SJSA1 (cell line): ENCODE measurements at places on chromosomes 2 and 18.

GRCh38 chr2:19865151-19865550 lies 36.6 kb downstream of the TTC32 start:
- DNase-seq: no peak

DNA sequence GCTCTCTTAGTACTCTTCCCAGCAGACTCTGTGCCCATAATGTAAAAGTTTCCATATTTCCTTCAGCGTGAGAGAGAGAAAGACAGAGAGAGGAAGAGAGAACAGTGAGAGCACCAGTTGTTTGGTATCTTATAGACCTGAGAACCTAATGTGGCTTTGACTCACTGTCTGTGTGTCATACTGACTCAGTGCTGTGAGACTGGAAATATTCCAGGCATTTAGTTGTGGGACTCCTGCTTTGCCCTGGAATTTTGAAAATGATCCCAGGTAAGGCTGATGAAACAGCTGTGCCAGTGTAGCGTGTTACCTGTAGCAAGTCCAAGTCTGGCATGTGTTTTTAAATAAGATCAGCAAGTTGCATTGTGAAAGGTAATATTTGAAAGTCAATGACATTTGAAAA lies 87.9 kb upstream of the KCNH7 start:
- no peak for DNase-seq

DNA sequence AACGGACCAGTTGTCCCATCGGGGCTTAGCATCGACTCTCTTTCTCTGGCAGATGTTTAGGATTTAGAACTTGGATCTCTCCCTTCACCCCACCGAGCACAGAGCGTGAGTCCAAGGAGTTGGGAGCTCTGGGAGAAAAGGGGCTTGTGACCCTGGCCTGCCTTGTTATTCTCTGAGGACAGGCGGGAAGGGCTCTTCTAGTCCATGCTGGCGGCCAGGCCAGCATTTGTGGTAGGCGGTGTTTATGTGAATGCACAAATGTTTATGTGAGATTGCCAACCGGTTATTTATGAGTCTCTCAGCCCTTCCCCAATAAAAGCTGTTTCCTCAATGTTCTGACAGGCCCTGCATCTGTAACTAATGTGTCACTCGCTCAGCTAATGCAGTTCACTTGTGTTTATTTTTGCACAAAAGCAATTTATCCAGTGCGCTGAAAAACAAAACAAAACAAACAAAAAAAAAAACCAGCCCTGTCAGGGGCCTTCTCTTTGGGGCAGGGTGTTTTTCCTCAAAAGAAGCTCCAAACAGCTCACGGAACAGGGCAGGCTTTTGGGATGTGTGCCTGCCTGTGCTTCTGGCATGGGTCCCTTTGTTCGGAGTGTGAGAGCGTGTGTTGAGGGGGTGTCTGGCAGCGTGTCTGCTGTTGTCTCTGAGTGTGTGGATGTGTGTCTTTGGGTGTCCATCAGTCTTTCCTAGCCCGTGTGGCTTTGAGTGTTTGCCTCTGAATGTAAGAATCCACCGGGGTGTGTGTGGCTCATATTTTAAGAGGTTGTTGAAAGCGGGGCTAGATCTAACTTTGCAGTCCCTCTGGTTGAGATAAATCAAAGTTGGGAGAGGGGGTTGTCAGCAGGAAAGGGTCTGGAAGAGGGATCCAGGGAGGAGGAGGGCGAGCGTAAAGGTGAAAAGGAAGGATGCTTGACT lies 52.8 kb upstream of the HAAO start:
- peak; percentile 96 for DNase-seq

GRCh38 chr2:144990661-144991060 lies 470.7 kb upstream of the ZEB2 start:
- DNase-seq: no peak

- DNase-seq: no peak
These were observed 1.7 kb downstream of the PAX3 start for GRCh38 chr2:222296911-222297599.

DNA sequence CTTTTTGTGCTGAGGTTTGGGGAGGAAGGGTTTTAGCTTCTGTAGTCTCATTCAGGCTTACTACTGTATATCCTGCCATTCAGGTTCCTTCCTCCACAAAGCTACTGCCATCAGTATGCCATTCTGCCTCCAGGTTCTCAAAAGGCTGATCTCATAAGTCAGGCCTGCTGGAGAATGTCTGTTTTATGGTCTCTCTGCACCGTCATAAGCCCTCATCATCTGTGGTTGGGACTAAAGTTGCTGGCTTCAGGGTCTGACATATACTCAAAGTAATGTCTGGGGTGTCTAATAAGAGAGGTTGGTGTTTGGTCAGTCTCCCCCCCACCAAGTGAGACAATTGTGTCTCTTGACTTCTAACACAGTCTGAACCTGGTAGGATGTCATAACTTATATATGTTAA lies 36.2 kb upstream of the CCBE1 start:
- DNase-seq: no peak

GRCh38 chr18:54928236-54928635 lies 31.0 kb downstream of the CCDC68 start:
- DNase-seq: no peak

DNA sequence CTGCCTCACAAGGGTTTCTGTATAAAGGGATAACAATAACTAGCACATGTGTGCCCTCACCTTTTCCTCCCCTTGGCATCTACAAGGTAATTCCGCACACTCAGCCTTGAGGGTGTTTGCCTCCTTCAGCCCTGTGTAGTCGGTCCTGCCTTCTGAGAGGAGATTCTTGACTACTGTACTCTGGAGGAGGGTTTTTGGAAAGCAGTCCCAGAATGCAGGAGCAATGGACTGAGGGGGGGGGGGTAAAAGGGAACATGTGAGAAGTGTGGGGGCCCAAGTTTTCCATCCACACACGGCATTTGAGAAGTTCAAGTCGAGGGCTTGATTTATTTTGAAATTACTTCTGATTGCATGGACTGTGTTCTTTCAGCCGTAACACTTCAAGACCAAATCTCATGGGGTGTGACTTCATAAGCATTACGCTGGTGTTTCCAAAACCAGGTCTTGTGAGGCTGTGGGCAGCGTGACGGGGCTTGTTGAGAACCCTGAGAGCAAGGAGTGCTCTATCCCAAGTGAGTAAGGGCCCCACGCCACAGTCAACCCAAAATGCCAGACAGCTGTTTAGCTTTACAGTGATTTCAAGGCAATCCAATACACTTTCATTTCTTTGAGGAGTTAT lies 198.7 kb upstream of the MEIS1 start:
- DNase-seq: no peak

GRCh38 chr2:64990876-64991275 lies 1.7 kb downstream of the SLC1A4 start:
- DNase-seq: no peak

GRCh38 chr18:27808683-27809082 lies 368.2 kb downstream of the CDH2 start:
- DNase-seq: no peak

DNA sequence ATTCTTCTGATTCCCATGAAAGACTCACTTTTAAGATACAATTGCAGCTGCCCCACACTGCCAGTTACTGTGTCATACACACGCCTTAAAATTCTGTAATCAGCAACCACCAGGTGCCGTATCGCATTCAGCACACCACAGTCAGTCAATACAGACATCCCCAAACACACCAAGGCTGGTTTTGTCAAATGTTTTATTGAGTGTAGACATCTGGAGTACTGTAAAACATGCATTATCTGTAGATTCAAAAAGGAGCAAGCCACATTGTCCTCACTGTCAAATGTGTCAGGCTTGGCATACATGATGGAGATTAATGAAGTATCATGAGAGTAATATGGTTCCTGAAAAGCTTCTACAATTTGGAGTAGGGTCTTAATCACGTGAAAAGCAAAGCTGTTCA lies 109.7 kb upstream of the SP3 start:
- no peak for DNase-seq

DNA sequence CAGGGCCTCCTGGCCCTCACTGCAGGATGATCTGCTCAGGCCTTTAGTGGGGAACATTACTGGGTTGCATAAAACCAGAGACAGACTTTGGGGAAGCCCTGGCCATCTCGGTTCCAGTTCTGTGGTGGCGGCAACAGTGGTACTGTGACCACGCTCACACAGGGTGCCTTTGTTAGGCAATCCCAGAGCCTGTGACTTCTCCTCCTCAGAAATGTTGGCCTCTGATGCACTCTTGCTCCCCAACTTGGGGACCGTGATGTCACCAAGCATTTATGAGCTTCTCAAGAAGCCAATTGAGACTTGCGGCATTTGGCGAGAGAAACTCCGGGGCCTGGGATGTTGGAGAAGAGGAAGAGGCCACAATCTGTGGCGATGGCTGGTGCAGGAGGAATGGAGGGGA lies 80.9 kb upstream of the PKDCC start:
- no peak for DNase-seq

DNA sequence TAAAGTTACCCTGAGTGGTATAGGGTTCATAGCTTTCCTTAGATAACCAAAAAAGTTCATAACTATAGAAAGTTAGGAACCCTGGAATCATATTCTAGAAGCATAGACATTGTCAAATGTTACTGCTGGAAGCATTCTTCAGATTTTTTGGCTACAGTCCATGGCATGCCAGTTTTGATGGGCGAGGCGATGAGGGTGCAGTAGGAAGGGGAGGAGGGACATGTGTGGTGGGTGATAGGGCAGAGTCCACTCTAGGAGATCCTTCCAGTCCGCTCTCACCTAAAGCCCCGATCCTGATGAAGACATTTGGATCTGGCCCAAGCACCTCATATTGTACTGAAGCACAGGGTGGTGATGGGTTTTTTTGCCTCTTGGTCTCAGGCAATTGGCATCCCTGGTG lies 91.8 kb downstream of the HRH4 start:
- no peak for DNase-seq

DNA sequence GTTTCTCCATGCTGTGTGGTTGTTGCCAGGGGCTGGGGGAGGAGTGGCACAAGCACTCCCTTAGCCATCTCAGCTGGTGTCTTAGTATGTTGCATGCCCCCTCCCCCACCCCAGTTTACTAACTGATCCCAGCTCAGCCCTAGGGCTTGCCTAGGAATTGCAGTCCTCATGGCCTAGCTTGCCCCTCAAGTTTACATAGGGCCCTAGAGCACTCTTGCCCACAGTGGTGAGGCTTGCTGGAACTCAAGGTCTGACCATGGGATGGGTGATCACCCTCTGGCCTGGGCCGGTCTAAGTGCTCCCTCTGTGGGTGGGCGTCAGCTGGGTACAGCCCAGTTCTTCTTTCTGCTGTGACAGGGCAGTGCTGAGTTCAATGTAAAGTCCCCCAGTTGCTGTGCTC lies 156.1 kb upstream of the PIEZO2 start:
- DNase-seq: no peak

DNA sequence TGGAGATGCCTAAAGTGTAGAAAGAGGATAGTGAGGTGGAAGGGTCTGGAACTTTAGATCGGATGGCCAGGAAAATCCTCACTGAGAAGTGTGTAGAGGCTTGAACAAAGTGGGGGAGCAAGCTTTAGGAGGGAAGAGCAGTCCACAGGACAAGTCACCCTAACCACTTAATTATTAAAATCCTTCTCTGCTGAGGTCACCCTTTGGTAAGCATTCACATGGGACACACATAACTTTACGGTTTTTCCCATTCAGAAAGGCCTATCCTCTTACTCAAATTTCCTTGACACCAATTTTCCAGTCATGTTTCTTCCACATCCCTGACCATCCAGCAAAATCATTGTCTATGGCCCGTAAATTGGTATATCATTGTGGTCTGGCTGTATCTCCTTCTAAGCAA lies 31.0 kb upstream of the ZEB2 start:
- no peak for DNase-seq

- DNase-seq: no peak
These were observed 18.6 kb downstream of the CYP27C1 start for GRCh38 chr2:127201452-127201851.

DNA sequence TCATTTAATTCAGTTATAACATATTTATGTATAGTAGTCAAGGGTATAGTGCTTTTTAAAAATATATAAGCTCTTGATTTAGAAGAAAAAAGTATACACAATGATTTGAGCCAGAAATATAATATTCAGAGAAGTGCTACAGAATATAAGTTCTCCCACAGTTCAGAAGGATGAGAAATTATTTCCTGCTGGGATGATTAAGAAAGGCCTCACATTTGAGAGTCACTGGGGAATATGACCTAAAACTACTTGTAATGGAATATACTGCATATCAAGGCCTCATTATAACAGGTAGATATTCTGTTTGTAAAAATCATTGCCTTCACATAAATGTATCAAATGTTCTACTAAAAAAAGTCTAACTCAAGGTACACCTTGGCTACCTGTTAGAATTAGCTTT lies 203.5 kb downstream of the MBD2 start:
- DNase-seq: no peak

GRCh38 chr2:144456680-144457079 lies 63.2 kb downstream of the ZEB2 start:
- peak; percentile 47 for DNase-seq

DNA sequence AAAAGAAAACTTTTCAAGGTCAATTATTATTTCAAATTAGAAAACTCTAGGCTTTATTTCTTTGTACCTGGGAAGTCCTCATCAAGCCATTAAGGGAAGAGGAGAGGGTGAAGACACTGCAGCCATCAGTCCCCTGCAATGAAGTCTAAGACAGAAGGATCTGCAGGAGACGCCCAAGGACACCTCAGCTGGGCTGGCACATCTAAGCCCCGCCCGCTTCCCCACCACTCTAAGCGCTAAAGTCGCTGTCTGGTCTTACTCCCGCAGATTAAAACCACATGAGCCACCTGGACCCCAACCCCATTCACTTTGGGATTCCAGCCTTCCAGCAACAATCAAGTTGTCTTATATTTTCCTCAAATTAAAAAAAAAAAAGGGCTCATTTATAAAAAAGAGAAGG lies 104.4 kb downstream of the AFF3 start:
- no peak for DNase-seq

- peak; percentile 49 for DNase-seq
These were observed 743 bp downstream of the XPO1 start for GRCh38 chr2:61537277-61537949.

DNA sequence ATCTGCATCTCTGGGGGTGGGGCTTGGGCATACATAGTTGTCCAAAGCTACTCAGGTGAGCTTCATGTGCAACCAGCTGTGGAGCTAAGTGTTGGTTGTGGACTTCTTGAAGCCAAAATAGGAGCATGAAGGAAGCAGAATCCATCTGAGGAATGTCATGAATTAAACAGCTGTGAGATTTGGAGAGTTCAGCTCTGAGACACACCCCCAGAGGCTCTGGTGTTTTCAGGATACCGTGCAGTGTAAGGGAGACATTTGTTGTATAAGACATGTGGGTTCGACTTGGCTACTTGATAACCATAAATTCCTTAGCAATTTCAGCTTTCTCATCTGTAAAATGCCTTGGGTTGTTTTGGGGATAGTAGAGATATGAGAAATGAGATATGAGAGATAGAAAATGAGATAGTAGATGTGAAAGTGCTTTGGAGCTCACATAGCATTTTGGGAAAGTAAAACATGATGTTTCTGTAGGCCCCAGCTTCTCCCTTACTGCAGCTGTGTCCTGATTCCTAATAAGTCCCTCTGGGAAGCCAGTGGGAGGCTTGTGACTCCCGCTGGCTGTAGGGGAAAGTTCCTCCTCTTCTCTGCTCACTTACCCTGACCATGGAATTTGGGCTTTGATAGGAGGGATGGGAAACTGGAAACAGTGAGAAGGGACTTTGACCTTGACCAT lies 50.0 kb downstream of the DPYSL5 start:
- peak; percentile 11 for DNase-seq
